Left lobe of liver (tissue), 2 donors: ENCODE measurements at places on chromosomes 3 and 15.

DNA sequence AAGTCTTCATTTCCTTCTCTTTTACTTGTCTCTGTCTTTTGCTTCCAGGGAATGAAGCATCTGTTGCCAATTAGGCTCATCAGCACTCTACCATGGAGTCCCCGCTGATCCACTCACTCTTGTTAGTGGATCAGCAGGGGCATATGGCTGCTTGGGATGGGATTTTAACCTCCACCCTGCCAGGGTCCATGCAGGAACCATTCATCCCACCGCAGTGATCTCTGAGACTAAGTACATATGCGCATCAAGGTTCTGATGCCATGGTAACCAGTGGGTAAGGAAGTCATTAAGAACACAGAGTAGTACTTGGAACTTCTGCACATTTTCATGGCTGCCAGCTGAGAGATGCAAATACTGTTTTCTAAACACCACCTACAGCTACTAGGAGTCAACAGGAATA is 374.0 kb upstream of the ALCAM start:
- no peak for DNase-seq

DNA sequence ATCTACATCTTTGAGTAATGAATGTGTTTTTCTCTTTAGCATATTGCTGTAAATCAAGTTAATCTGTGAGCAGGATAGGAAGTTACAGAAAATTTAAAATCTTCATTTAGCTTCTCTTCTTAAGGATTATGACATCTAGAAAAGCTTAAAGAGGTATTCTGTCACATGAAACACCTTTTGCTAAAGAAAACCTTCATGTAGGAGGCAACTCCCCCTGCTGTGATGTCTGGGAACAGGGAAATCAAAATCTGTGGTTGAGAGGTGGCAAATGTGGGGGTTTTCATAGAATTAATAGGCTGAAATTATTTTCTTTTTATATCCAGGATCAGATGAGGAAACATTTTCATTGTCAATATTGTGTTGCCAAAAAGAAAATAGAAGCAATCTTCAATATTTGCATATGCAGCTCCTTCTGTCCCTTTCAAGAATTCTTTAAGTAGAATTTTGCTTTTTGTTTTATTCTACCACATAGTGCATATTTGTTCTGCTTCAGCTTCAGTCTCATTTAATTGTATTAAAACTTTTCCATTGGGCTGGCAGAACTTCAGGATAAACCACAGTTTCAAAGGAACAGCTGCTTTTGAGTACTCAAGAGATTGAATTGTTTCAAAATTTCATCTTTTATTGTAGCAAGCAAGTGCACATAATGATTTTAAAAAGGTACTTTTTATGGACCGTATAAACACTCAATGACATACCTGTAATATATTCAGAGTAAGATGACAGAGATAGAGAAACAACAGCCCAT is 128.4 kb downstream of the RAP2B start:
- DNase-seq, result no peak

GRCh38 chr3:176581589-176581988 is 615.7 kb downstream of the TBL1XR1 start:
- no peak for DNase-seq

DNA sequence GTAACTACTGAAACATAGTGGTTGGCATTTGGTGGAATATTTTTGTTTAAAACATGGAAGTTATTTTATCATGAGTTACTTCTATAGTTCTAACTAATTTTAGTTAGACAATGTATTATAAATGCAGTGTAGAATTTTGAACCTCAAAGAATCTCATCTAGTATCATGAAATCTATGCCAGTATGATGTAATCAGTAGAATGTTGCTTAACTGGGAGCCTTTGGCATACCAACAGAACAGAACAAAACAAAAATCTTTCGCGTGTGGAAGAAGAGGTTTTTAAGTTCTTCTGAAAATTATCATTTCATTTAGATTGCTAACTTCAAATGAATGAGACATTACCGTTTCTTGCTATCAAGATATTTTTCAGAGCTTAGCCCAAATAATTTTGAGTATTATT is 98.4 kb upstream of the LRRFIP2 start:
- no peak for DNase-seq

- no peak for DNase-seq
Observed at GRCh38 chr3:80550174-80550573, 782.4 kb upstream of the ROBO1 start.
